ENCODE measurements at places on chromosomes 3 and 15.

DNA sequence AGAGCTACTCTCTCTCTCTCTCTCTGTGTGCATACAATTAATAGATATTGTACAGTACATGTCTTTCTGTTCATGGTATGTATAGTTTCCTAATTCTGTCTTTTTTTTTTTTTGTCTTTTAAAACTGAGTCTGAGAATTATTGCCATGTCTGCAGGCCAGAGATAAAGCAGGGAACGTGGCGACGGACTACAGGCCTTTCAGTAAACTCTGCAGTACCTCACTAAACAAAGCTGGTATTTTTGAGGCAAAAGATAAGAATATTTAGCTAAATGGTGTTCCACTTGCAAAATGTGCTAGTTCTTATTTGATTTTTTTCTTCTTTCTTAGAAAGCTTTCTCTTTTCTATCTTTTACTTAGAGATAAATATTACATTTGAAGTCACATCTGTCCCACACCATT is 44.0 kb upstream of the EHHADH start:
- DNase-seq = no peak

DNA sequence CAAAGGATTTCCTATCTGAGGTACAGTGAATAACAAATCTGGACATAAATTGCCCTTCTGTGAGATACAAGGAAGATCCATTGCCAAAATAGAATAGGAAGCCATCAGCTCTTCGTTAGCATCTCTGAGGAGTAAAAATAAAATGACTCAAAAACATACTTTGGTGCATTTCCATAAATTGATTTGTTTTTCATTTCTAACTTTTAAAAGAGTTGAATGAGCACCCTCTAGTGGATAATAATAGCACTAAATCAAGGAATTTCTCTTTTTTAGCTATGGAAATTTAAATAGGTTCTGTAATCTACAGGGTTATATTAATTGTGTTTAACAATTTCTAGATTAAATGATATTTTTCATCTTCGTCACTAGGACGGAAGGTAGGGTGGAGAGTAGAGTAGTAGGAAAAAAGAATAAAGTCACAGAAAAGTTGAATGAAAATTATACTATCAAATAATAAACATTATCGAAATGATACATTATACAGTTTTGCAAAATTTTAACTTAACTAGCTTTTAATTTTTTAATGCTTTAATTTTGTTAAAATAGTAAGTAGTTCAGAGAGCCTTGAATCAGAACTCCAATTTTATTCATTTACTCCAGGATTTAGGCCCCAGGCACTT is 6.4 kb downstream of the NSUN3 start:
- DNase-seq = no peak

GRCh38 chr3:2822611-2823010 is 287.6 kb downstream of the IL5RA start:
- no peak for DNase-seq

- DNase-seq = no peak
These were observed 61.6 kb downstream of the RGMA start for GRCh38 chr15:93027413-93027812.

DNA sequence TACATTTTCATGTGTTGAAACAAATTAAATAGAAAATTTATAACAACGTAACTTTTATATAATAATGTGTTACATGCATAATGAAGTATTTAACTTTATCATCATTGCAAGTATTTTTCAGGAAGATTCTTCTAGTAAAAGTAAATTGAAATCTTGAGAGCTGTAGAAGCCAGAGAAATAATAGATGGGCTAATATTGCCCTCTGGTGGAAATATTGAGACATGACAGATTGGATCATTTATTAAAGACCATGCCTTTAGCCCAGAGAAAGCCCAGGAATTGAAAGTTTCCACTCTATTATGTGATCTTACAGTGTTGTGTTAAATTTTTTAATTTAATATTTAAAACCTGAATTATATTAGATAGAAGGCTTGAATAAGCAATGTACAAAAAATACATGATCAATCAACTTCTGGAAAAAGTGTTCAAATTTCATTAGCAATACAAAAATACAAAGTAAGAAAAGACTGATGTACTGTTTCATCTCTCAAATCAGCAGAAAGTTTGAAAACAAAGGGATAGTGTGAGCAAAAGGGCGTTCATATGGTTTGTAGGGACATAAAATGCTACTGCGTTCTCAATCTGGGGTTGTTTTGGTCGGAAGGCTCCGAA is 52.7 kb upstream of the SPTSSB start:
- DNase-seq = peak; percentile 6

GRCh38 chr3:151467069-151467468 is 6.2 kb upstream of the IGSF10 start:
- DNase-seq = peak; percentile 73

DNA sequence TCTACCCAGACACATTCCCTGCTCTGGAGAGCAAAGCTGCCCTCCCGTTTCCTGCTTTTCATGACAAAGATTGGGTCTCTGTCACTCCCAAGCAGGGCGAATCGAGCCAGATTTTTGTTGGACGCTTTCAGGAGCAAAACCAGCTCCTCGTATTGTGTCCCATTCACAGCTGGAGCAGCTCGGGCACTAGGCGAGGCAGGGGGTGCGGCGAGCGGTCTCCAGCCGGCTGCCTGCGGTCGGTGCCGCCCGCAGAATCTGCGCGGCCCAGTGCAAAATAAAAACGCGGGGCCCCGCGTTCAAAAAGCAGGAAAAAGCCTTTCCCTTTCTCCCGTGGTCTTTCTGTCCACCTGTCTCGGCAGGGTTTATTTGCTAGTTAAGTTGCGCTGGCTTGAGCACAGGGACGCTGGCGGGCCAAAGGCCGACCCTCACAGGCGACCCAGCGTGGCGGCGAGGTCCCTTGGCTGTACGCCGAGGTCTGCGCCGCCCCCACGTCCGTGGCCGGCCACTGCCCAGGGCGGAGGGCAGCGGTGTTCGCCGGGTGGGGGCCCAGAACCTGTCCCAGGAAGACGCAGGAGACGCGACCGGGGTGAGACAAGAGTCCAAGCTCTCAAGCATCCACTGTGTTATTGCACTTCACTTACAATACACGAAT is 71.2 kb downstream of the CYP19A1 start:
- DNase-seq = no peak

DNA sequence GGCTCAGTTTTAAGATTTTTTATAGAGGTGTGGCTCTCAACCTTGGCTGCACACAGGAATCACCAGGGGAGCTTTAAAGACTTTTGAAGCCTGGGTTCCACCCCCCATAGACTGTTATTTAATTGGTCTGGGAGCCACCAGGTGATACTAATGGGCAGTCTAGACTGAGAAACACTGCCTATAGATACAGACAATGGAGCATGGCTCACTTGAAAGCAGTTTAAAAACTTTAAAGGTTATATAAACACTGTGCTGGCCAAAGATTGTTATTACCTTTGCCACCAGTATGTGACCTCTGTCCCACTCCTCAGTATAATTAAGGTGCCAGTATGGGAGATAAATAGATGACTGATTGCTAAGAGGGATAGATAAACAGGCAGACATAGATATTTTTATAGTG is 3.8 kb downstream of the GOLIM4 start:
- DNase-seq = no peak

- DNase-seq = no peak
These were observed 15.5 kb downstream of the BMF start for GRCh38 chr15:40092979-40093869.

DNA sequence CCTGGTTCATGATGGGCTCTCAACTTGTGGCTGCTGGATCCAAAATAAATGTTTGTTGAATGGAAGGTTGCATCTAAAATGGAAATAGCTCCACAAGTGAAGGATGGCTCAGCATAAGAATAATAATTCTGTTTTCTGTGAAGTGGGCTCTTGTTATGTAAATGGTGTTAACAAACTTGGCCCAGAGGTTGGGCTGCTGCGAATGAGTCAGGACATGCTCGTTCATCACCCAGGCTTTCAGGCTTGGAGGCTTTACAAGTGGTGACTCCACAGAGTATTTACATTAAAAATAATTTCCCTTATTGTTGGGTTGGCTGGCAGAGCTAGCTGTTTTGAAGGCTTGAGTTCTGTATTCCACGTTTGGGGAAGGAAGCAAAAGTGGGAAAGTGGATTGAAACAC is 60.5 kb downstream of the ITGB5 start:
- no peak for DNase-seq

DNA sequence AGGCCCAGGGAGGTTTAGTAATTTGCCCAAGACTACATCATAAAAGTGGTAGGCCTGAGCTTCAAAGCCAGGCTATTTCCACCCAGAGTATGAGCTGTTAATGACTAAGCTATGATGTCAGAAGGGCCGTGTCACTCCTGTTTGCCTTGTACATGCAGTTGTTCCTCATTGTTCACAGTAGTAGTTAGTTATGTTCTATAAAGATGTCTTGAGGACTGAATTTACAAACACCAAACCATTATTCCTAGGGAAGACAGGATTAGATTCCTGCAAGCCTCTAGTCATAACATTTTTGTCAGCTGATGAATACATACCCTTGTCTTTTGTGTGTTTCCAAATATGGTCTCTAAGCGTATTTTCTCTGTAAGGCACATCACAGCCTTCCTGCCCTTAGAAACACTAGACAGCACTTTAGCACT is 20.9 kb upstream of the LARS2 start:
- no peak for DNase-seq

- no peak for DNase-seq
These were observed 429.2 kb downstream of the CADM2 start for GRCh38 chr3:85387913-85388505.

GRCh38 chr3:138397983-138398382 is 36.4 kb upstream of the ESYT3 start:
- DNase-seq = no peak

DNA sequence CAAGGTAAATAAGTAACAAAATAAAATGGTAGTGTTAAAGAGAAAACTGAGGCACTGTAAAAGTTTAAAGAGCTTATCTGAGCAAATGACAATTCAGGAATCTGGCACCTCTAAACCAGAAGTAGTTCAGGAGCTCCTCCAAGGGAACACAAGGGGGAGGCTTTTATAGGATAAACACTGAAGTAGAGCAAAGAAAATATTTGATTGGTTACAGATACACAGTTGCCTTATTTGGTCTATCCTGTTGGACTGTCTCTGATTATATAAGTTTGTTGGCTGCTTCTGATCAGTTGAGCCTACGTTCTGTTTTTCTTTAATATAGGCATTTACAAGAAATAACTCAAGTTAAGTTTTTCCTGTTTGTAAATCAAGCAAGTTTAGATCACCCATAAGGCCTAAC is 146.9 kb downstream of the ERC2 start:
- no peak for DNase-seq

- DNase-seq = no peak
These were observed 62.2 kb downstream of the PYDC2 start for GRCh38 chr3:191523148-191523547.

GRCh38 chr3:11126653-11127052 is 27.6 kb upstream of the HRH1 start:
- DNase-seq = no peak

DNA sequence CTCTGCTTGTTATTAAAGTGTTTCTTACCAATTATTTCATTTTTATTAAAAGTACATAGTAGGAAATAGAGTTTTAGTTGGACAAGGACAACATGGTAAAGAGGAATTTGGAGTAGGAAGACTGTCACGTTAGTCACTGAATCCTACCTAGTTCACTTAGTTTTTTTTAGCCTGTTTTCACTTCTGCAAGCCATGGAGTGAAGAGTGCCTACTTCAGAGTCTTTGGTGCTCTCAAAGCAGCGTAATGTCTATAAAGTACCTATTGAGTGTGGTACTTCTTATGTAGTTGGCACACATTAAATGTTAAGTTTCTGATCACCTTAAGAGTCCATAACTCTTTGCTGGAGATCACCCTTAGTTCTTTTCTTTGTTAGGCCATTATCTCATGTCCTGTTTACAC is 78.7 kb downstream of the LPP start:
- no peak for DNase-seq

- DNase-seq = no peak
These were observed 69.6 kb downstream of the SMAD3 start for GRCh38 chr15:67134871-67135492.

GRCh38 chr3:71035886-71036285 is 547.6 kb downstream of the FOXP1 start:
- no peak for DNase-seq

DNA sequence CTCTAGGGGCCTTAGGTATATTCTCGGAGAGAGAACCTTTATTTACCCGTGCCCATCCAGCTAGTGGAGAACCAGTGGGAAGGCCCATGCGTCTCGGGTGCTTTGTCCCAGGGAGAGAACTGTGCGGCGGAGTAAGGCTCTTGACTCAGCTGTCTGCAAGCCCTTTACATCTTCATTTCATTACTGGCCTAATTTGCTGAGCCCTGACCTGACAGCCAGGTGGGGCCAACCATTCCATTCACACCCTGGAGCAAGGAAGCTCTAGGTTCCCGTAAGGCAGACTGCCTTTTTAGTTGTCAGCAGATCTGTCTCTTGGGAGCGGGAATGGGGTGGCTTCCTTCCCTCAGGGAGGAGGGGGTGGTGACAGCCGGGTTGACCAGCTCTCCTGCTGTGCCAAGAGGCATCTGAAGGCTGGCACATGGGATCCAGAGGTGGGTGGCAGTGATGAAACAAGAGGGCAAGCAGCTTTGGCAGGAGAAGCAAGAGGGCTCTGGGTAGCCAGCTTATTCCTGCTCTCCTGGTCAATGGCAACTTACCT is 36.4 kb downstream of the SV2B start:
- DNase-seq = no peak

DNA sequence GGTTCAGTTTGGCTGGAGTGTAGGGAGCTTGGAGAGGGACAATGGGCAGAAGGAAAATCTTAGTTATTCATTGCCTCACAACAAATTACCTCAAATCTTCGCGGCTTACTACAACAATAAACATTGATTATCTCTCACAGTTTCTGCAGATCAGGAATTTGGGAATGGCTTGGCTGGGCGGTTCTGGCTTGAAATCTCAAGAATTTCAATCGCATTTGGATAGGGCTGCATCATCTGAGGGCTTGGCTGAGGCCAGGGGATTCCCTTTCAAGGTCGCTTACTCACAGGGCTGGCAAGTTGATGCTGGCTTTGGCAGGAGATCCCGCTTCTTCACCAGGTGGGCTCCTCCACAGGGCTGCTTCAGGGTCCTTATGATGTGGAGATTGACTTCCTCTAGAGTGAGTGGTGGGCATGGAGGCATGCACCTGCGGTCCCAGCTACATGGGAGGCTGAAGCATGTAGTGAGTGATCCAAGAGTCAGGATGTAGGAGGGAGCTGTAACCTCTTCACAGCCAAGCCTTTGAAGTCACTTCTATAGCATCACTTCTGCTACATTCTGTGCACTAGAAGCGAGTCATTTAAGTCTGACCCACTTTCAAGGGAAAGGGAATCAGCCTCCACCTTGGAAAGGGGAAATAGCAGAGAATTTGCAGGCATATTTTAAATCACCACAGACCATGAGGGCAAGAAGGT is 63.1 kb downstream of the CDC25A start:
- DNase-seq = no peak

DNA sequence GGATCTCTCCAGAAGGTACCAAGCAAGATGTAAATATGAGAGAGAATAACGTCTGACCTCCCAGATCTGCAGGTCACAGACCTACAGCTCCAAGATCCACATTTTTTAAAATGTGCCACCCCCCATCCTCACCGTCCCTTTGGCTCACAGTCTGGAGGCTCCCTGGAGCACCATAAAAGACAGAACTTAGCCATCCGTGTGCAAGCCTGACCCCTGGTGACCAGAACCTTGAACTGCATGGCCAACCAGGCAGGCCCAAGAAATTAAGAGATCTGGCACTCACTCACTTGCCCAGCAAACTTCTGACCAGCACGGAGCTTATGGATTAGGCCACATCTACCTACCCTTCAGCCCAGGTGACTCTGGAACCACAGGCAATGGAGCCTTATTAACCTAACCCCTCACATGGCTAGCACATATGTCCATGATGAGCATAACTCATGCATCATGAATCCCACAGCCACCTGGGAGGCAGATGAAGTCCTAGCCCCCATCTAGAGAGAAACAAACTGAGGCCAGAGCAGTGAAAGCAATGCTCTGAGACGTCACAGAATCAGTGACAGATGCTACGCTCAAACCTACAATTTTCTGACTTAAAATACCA is 275.3 kb downstream of the UACA start:
- peak; percentile 54 for DNase-seq

Data from bone marrow (tissue), 2 donors.